Fibroblast of upper back skin (primary cell): ENCODE measurements at places on chromosomes 12 and 14.

DNA sequence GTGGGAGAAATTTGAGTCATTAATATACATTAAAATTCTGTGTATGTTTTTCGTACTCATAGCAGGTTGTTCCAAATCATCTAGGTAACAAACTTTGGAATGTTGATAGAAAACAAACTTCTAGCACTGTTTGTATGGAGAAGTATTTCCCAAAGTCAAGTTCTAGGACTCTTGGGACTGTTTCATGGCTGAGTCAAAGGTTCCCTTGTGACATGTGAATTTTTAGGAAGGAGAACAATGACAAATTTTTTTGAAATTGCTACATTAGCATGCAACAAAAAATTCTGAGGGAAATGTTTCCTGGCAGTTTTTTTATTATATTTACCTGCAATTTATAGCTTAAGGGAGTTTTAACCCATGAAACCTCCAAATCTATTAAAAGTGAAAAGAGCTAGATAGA lies 73.8 kb downstream of the RASSF8 start:
- no peak for DNase-seq

GRCh38 chr12:82942991-82943401 lies 256.3 kb downstream of the TMTC2 start:
- no peak for DNase-seq

DNA sequence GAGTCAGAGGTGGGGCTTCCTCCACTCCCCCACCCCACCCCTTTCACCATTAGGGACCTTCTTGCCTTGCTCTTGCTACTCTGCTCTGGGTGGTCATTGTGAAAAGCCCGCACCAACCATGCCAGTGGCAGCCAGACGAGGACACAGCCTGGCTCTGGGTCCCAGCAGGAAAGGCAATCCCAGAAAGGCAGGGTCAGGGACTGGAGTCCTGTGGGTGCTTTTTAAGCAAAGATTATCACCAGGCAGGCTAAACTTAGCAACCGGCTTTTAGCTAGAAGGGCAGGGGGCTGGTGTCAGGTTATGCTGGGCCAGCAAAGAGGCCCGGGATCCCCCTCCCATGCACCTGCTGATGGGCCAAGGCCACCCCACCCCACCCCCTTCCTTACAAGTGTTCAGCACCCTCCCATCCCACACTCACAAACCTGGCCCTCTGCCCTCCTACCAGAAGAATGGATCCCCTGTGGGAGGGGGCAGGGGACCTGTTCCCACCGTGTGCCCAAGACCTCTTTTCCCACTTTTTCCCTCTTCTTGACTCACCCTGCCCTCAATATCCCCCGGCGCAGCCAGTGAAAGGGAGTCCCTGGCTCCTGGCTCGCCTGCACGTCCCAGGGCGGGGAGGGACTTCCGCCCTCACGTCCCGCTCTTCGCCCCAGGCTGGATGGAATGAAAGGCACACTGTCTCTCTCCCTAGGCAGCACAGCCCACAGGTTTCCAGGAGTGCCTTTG lies 1.2 kb upstream of the GAPDH start:
- peak; percentile 81 for DNase-seq

DNA sequence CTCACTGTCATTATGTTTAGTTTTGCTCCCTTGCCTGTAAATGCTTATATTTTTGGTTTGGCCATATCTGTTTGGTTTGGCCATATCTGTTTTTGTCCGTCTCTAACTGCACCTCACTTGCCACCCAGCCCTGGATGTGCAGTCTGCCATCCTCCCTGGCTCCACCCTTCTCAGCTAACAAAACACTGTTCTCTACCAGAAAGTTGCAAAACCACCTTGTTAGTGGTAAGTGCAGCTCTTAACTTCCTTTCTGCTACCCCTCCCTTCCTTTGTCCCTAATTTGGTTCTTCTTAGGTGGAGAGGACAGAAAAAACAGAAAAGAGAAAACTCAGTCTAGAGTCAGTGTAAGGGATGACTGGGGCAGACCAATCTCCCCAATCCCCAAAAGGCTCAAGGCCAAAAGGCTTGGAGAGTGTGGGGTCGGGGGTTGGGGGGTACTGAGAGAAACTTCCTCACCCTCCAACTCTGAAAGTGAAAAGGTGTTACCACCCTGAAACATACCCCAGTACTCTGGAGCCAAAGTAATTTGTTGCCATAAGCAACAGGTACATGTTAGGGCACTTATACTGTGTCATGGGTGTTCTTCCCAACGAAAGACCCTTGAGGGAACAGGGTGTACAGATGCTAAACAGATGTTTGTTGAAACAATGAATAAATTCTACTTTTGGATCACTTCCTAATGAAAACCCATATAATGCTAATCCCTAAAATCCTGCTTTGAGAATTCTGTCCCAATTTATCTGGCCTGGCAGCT lies 5.0 kb downstream of the BIN2 start:
- DNase-seq: no peak

DNA sequence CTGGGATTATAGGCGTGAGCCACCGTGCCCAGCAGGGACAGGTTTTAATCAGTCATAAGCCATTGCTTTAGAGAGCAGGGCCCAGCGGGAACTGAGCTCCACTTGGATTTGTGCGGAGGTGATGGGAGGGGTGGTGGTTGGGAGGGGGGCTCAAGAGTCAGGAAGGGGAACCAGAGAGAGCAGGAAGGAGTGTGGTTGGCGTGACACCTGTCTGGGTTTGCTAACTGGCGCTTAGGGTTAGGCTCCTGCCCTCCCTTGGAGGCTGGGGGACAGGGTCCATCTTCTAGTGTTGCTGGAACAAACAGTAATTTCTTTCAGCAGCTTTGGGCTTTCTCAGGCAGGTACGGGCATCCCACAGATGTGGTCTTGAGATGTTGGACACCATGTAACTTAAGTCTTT lies 7.5 kb upstream of the ALDH2 start:
- DNase-seq: no peak

DNA sequence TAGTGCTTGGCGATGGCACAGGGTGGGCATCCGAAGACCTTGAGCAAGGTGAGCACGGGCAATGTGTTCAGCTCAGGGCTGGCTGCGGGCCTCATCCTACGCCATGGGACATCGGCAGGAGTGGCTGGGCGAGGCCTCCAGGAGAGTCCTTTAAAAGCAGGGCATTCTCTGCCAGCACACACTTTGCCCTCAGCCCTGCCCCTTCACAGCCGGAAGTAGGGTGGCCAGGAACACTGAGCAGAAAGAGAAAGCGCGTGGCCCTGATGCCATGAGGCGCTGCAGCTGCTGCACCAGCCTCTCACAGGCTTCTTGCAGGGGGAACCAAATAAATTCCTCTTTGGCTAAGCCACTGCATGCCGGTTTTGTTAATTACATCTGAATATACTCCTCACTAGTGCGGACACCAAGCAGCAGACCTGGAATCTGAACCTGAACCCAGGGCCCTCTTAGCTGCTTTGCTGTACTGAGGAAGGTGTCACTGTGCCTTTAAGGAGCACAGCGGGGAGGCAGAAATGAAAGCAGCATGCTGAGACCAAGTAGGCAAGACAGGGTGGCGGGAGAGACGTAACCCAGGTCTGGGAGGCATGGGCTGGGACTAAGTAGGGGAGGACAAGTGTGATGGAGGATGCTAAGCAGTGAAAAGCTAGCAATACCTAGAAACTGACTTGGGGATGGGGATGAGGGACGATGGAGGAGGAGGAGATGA lies 155.2 kb downstream of the TTC7B start:
- DNase-seq: no peak

DNA sequence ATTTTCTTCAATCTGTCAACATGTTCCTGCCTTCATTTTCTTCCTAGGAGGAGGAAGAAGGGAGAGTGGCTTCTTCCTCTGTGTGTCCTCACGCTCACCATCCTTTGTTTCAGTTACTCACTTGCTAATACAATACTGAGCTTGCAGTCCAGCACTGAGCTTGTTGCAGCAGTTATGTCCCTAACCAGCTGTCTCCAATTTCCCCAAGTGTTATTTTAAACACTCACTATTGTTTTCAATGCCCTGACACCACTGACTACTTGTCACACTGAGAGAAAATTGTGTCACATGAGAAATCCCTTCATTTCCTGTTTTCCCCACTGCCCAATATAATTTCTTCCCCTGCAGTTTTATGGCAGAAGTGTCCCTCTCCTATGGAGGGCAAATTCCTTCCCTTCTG lies 53.4 kb downstream of the HSD17B6 start:
- DNase-seq: no peak

DNA sequence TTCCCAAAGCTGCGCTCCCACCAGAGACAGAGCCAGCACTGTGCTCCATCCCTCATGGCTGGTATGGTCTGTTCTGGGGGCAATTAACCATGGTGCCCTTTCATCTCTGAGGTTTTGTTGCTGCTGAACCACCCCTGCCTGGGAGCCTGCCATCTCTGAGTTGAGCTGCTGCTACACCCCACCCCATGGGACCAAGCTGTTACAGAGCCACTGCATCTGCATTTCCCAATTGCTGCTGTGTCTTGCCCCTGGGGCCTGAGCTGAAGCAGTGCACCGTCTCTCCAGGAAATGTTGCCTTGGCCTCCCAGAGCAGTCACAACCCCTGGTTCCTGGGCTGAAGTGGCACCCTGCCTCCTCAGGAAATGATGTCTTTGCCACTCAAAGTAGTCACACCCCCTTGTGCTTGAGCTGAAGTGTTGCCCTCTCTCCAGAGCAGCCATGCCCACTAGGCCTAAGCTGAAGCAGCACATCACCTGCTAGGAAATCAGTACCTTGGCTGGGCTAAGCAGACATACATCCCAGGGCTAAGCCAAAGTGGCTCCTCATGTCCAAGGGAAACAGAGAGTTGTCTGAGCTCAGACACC lies 140.3 kb downstream of the RERGL start:
- DNase-seq: no peak

DNA sequence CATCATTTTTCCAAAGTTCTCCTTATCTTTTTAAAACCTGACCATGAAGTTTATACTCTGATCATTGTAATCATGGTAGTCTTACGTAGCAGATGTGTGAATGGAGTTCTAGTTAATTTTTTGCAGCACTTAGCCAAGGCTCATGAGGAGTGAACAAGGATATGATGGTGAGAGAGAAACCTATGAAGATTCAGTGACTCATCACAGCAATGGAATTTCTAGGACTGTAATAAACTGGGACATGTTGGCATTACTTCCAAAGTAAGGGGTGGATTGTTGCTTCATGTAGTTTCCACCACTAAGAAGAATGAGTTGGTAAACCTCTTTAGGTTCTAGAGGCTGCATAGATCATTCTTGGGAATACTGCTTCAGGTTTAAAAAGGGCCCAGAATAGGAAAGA lies 102.7 kb downstream of the LRRIQ1 start:
- peak; percentile 5 for DNase-seq

- no peak for DNase-seq
Observed at GRCh38 chr12:87021400-87021799, 765.2 kb upstream of the MGAT4C start.

GRCh38 chr14:37251775-37252174 lies 54.0 kb downstream of the MIPOL1 start:
- no peak for DNase-seq

- DNase-seq: peak; percentile 70
Observed at GRCh38 chr12:2052826-2053678, at the start of gene CACNA1C. CACNA1C (plus strand) TSS chr12:2052987; CDS start chr12:2053563, 576 bp downstream.

DNA sequence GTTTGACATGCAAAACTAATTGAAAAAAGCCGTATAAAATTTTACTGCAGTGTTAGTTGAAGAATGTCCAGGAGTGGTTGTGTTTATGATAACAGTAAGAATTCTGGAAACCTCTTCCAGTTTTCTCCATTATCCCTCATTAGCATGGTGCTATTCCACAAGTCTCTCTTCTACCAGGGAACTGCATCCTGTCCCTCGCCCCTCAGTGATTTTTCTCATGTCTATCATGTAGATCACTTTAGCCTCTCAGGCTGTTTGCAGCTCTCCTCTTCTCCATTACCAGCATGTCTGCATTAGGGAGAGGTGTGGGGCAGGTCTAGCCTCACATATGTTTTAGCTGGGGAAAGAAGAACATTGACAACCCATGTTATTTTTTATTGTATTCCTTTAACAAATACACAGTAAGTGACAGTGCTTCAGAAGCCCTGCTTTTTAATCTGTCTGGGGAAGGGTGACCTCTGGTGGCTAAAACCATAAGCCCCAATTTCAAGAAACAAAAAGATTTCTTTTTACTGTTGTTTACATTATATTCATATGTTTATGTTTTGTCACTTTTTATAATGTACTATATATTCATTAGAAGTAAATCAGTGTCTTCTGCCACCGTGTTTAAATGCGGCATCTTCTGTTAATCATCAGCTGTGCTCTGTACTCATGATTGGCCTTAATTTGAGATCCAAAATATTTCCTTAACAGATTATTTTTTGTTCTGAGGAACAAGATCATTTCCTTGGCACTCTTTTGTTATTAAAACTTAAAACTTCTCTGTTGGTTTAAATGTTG lies 70.7 kb downstream of the RASSF8 start:
- peak; percentile 63 for DNase-seq

- DNase-seq: peak; percentile 85
Observed at GRCh38 chr14:44316647-44317440, 190.2 kb downstream of the FSCB start.

DNA sequence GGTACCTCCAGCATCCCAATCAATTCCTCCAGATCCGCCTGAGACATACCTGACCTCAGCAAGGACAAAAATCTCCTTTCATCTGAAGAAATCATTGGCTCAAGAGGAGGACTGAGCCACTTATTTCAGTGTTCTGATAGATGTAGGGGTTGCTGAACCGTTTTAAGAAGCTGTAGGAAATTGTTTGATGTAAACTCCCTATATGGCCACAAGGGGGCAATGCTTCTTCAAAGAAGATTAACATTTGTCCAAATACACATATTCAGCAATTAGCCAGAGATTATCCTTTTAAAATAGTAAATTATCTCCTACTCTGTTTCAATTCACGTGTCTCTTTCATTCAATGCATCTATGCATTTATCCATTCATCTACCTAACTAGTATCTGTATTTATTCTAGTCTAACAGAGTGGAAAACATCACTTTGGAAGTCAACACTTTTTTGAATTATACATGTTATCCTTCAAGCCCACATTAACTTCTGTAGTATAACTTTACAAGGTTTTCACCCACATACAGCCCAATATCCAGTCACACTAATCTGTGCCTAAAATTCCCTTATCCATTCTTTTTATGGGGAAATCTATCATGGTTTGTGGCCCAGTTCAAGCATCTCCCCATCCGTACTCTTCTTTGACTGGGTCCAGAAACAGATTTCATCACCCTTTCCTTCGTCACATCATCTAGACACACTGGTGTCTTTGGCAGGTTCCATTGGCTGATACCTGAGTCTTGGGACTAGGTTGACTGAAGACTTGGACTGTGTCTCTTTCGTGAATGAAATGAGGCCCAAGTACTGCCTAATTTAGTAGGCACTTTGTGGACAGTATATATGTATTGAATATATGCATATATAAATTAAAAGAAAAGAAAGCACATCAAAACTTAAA lies 411.0 kb upstream of the OR4E1 start:
- DNase-seq: peak; percentile 31

- DNase-seq: peak; percentile 21
Observed at GRCh38 chr12:51923506-51924365, 16.4 kb downstream of the ACVRL1 start.

GRCh38 chr12:18824287-18824686 lies 86.4 kb downstream of the CAPZA3 start:
- no peak for DNase-seq
